ENCODE measurements at places on chromosomes 5 and 9. TPM values are rescaled to one million over a fixed set of nuclear protein-coding genes. Genes with fewer than 3 reads are reported as not detected.

GRCh38 chr5:84821924-84822323, 437.2 kb upstream of the EDIL3 start:
- DNase-seq = no peak

DNA sequence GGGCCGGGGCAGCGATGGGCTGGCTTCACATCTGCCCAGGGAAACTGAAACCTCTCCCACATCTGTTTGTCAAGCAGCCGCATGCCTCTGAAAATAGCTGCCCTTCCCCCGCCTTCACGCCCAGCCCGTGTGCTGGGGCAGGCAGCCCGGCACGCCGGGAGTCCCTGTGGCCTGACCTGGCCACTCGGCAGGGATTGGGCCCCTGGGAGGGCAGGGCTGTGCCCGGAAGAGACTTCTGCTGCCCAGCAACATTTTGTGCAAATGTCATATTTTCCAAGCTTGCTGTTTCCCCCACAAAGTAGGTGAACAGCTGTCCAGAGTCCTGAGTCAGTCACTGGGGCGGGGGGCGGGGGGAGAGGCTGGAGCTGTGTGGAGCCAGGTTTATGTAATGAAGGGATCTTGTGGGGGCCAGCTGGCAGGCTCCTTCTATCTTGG, 8.2 kb downstream of the COL27A1 start:
- no peak for DNase-seq

GRCh38 chr5:142600611-142601358, 85.1 kb downstream of the FGF1 start:
- DNase-seq = no peak

GRCh38 chr5:92504346-92504745, 1076.7 kb downstream of the NR2F1-AS1 start:
- no peak for DNase-seq

DNA sequence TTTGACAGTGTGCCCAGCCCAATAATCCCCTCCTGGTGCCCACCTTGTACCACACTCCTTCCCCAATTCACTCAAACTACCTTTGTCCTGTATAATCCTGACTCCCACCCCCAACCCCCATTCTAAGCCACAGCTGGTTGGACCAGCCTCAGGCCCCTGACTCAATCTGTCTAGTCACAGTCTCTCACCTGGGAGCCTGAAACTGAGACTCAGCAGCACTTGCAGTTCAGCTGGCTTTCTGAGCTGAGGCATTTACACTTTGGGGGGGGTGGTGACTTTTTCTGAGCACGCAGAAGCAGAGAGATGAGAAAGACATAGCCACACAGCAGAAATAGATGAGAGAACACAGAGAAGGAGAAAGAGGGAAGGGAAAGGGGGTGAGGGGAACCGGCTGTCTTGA, 247.3 kb downstream of the MAN2A1 start:
- DNase-seq = no peak

DNA sequence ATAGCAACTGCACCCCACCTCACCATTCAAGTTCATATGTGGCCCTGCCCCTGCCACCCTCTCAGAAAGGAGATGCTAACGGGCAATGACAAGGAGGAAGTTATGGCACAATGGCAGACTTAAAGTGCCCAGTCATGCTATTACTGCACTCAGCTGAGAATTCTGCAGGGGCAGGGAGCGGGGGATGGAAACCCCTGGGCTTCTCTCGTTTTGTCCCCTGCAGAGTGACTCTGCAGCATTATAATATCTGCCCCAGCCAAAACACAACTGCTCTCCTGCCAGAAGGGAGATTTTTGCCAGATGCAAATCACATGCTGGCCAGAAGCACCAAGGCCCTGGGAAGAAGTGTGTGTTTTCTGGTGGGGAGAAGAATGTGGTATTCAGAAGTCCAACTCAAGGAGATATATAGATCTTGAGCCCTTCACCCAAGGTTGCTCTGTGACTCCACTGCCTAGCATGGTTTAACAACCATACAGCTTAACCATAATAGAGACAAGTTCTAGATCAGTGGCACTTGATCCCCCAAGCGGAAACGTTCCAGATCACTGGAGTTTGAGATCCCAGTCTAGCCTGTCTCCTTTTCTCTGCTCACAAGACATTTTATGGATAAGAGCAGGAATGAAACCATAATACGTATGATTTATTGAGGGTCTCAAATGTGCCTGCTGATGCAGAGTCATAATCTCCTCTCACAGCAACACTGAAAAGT, 207.0 kb upstream of the MAP3K1 start:
- DNase-seq = peak; percentile 77

DNA sequence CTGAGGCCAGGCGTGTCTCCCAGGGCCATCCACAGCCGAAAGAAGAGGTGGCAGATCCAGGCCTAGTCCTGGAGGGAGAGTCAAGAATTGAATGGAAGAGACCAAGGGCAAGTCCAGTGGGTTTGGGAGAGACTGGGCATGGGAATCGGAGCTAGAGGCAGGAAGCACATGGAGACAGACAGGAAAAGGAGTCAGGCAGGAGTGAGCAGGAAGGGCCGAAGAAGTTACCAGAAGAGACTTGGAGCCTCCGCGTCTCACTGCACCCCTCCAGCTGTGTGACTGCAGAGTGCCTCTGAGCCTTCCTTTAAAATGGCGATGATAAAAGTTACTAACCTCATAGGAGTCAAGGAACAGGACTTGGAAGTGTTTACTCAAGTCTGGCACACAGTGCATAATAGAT, 64.4 kb upstream of the ANGPTL2 start:
- DNase-seq = no peak

DNA sequence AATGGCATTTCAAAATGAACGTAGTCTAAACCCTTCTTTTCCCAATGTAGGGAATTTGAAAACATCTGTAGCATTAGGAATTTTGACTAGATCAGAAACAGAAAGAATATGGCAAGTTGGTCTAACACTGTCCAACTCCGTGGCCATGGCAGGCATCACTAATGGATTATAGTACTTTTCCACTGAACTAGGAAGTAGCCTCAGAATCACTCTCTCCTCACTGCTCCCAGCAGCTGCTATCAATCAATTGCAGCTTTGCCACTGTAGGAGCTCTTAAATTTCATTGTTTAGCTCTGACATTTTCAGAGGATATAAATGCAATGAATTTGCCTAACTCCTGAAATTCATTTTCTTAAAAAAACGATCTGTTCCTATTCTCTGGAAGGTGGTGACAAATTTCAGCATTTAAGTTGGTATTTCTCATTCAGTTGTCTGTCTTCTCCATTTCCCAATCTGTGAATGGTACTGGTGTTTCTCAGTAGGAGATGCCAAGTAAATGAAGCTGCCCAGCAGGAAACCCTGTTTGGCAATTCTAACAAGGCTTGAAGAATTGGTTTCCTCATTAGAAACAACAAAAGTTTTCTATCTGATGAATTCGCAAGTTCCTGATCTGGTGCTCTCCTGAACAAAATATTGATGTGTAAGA, 64.7 kb downstream of the TLR4 start:
- no peak for DNase-seq

DNA sequence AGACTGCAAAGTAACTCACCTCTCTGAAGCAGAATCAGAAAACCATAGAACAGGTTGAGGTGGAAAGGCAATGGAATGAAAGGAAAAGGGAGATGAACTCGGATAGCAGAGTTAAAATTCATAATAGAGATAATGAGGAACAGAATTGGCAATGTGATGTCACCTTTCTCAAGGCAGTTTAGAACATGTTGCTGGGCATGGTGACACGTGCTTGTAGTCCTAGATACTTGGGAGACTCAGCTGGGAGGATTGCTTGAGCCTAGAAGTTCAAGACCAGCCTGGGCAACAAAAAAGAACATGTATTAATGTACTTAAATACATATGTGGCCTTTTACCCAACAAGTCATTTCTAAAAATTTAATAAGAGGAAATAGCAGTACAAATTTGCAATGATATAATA, 81.6 kb upstream of the MIER3 start:
- no peak for DNase-seq

DNA sequence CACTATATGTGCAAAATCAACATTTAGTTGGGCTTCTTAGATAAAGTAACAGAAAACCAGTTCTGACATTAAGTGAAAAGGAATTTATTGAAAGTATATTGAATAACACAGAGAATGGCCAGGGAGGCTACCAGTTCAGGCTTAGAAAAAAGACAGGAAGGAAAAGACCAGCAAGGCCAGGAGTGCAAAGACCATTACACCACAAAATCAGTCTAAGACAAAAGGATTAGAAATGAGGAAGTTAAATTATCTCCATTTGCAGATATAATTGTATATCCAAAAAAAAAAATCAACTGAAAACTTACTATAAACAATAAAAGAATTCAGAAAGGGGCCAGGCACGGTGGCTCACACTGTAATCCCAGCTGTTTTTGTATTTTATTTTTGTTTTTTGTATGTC, 4.8 kb upstream of the TEX10 start:
- DNase-seq = no peak

DNA sequence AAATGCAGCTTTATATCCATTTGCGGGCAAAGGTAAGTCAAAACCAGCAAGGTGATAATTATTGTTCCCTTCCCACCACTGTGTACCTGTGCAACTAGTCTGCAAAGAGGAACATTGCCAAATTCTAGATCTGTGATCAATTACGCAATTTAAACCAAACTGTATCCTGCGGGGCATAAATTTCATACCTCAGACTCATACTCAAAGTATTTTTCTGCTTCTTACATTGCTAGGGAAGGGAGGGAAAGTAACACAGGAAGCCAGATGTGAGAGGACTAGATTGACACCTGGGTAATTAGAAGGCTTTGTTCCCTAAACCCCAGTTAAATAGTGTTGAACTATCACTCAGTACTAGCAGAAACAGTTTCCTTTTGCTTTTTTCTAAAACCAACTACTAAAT, 240.2 kb upstream of the ZNF608 start:
- DNase-seq = no peak

DNA sequence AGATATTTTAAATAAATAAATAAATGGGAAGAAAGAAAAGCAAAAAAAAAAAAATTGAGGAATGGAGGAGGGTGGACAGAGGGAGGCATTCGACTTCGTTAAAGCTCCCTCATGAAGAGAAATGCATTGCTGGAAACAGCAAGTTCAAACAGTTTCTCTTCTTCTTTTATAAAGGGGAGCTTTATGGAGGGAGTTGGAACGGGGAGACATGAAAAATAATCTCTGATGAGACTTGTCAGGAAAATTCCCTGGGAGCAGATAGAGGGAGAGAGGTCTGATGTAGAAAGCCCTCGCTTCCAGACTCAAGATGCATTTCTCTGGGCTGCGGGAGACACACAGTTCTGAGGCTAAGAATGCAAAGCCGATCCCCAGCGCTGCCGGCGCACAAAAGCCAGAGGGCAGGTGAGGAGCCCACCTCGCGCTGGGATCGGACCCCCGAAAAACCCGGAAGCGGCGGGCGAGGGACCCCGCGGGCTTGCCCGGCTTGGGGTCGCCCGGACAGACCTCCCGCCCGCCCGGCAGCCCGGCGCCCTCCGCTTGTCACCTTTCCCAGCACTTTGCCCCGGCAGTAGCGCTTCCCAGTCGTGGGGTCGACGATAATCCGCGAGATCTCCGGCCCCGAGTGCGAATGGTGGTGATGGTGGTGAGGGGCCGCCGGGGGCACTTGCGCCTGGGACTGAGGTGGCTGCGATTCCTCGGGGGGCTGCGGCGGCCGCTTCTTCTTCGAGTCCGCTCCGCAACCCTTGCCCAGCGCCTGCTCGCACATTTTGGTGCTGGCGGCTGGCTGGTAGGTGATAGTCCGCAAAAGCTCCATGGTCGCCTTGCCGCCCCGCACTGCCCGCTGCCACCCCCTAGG, 512 bp downstream of the PLK2 start:
- no peak for DNase-seq

DNA sequence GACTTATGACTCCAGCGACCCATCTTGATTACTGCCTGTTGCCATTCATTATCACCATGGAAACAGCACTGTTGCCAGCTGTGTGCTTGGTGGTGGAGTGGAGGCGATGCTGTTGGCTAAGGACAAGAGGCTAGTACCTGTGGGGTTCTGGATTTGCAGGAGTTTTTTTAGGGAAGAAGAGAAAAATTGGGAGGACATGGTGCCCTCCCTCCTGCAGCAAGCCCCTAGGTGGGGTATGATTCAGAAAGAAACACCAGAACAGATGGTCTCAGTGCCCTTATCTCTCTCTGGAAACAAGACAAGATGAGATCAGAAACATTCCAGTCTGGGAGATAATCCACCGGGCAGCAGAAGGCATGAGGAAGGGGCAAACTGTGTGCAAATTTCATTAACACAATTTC, 87.8 kb upstream of the TLR4 start:
- DNase-seq = no peak

DNA sequence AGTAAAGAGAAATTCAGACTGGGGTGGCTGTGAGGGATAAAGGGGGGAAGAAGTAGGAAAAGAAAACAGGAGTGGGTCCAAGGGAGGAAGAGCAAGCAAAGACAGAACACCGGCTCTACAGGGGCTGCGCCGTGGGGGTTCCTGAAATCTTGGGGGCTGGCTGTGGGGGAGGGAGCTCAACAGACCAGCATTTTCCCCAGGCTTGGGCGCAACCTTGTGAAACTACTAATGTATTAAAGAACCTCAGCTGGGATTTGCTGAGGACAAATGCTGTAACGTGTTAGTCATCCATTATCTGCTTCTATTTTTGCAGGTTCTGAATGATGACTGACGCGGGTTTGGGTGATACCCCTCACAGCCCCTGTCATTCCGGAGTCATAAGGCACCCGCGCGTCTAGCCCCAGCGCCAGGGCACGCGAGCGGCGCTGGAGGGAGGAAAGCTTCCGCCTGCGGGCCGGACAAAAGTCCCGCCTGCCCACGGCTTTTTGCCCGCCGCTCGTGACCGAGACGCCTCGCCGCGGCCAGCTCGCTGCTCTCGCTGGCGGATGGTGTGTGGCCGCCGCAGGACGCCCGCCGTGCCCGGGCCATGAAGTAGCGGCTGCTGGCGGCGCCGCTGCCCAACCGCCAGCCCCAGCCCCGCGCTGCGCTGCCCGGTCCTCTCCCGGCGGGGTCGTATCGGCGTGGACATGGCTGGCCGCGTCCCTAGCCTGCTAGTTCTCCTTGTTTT, 110.6 kb downstream of the PAM start:
- peak; percentile 89 for DNase-seq

DNA sequence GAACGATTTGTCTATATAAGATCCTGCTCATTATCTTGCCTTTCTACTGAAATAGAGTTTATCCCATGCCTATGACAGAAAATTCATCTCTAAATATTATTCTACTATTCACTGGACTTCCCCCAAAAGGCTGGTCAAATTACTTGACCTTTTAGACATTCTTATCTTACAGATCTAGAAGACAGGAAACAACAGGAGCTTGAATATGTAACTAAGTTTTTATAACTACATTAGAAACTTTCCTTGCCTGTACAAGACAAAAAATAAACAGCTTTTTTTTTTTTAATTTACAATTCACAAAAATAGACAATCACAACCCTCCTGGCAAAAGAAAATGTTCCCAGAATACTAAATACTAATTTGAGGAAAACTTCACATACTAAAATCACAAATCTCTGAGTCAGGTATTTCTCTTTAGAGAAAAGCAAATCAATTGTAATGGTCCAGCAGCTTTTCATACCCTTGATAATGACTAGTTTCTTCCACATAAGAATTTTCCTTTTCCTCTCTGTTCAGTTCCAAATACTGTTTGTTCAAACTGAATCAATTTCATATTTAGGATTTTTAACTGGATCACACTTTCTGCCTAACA, 68.6 kb downstream of the MLLT3 start:
- no peak for DNase-seq

The IFNB1 gene
- total RNA-seq = not detected

The ZDHHC11 gene
- 10.5 TPM for total RNA-seq

The MTMR12 gene
- total RNA-seq = 30.7 TPM

The ST8SIA4 gene
- 48.3 TPM for total RNA-seq

Data from spleen (tissue), 13 donors.